COR-L47 (cell line): ENCODE measurements at places on chromosomes 5 and 9.
A peak's percentile ranks its signal among the peaks of the same experiment; 100 is the strongest.

DNA sequence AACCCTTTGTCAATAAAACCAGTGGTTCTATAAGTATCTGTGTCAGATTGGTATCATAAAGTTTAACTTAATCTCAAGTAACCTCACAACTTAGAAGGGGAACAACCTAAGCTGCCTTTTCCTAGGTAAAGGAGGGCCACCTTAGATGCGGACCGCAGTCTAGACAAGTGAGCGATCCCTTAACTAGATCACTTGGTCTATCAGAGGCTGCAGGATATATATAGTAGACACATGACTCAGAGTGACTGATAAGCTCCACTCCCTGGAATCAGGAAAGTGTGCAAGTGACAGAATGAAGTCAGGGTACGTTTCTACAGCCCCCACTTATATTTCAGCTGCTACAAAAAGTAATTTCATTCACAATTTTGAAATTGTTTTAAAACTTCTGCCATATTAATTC is 7.4 kb downstream of the REEP5 start:
- DNase-seq, result no peak

- no peak for DNase-seq
Observed at GRCh38 chr5:108728566-108729241, 19.0 kb upstream of the FER start.

DNA sequence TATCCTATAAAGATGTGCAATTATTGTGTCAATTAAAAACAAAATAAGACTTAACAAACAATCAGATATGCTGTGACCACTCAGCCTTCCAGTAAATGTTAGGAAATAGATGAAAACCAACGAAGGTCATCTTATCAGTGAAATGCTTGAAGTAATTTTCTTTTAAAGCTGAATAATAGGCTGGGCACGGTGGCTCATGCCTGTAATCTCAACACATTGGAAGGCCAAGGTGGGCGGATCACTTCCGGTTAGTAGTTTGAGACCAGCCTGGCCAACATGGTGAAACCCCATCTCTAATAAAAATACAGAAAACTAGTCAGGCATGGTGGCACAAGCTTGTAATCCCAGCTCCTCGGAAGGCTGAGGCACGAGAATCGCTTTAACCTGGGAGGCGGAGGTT is 31.2 kb downstream of the NLN start:
- DNase-seq, result no peak

- DNase-seq, result no peak
Observed at GRCh38 chr5:177096162-177097015, 9.7 kb downstream of the FGFR4 start.

DNA sequence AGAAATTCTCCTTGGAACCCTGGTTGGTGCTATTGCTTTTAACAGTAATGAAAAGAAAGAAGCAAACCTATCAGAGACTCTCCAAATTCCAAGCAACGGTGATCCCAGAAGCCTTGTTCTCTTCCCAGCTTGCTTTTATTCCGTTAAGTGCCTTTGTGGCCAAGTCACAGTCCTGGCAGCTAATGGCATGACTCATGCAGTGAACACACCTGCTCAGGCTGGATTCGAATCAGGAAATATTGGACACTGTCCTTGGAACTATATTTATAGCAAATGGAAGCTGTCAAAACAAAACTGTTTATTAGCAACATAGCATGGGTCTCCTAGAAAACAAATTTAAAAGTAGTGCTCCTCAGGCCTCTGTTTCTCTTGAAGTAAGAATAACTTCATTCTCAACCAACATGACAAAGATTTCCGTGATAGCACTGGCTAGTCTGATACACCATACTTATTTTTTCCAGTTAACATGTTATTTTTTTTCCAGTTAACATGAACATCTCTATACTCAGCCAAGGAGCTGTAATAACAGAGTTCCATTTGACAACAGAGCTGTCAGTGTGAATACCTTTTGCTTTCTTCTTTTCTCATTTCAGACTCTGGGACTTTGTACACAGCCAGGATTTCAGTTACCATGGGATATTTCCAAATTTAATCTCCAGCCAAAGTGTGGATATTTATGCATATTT is 502.4 kb downstream of the GADD45G start:
- DNase-seq, result peak; percentile 73

DNA sequence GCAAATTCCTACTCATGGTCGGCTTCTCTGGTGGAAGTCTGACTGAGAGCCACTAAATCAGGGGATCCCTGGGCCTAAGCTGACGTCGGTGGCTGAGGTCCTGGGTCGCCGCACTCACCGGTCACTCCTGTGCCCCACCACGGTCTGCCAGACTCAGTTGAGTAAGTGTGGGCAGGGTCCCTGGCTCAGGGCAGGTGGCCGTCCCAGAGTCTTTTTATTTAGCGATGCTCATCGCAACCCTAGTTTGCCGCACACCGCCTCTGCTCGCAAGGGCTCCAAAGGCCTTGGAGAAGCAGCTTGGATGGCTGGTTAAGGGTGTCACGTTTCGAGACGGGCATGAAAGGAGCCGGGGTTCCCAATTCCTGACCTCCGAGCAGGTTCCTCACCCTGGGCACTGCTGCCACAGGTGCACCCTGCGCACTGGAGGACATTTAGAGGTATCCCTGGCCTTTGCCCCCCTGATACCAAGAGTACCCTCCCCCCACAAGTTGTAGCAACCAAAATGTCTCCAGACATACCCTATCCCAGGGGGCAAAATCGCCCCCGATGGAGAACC is 59.9 kb downstream of the NSUN2 start:
- DNase-seq, result no peak

DNA sequence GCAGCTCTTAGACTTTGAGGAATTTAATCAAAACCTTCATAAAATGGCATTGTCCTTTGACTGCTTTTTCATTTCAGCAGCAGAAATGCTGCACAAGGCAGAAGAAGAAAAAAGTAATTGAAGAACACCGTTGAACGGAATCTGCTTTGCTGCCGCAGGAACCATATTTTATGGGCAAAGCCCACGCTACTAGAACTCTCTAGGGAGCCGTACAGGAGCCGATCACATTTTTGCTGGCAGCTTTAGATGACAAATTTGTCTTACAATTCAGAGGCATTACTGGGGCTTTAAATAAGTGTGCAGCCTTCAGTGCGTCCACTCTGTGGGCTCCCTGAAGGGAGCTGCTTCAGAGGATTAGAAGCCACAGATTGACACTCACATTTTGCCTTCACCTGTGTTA is 5.4 kb downstream of the CFAP90 start:
- no peak for DNase-seq

GRCh38 chr5:151684690-151685361 is 1.9 kb downstream of the SPARC start:
- no peak for DNase-seq

- DNase-seq, result no peak
Observed at GRCh38 chr5:32116574-32117313, 57.4 kb downstream of the GOLPH3 start.

GRCh38 chr5:103356350-103357091 is 98.0 kb downstream of the MACIR start:
- DNase-seq, result no peak

DNA sequence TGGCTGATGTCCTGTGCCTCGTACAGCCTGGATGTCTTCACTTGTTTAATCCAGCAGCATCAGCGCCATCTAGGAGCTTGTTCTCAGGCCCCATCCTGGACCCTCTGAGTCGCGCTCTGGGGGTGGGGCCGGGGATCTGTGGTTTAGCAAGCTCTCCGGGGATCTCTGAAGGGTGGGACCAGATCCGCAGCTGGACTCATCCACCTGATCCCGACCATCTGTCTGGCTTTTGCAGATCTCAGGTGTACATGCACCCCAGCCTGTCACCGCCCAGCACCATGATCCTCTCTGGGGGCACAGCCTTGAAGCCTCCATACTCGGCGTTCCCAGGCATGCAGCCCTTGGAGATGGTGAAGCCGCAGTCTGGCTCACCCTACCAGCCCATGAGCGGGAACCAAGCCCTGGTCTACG is 15.1 kb upstream of the POMT1 start:
- DNase-seq, result no peak

GRCh38 chr9:106731910-106732309 is 131.1 kb upstream of the ZNF462 start:
- DNase-seq, result peak; percentile 89

GRCh38 chr9:68551191-68551590 is 10.5 kb upstream of the TMEM252 start:
- DNase-seq, result no peak

- DNase-seq, result no peak
Observed at GRCh38 chr9:13146840-13147239, 132.7 kb downstream of the MPDZ start.

DNA sequence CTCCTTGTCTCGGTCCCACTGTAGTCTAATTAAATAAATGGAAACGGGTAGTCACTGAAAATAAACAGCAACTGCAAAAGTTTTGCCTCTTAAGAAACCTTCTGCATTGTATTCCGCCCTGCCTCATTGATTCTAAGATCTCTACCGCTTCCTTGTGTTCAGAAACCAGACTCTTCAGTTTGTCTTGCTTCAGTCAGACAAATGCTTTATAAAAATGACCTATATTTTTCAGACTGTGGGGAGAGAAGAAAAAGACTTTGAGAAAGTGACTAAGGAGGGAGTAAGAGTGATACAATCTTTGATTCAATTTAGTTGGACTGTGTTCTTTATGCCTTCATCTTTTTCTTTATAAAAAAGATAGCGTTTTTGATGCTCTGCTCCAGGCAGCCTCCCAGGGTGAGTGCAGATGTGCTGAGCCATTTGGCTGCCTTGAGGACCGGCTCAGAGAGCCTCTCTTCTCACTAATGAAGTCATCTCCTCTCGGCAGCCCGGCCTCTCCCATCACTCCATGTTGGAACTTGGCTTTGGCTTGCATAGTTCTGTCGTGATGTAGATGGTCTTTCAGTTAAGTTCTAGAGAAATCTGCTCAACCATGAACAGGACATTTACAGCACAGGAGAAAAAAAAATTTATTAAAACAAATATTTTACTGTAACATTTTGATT is 4.0 kb upstream of the VCAN start:
- DNase-seq, result no peak

- DNase-seq, result no peak
Observed at GRCh38 chr9:133425049-133425632, 3.0 kb downstream of the ADAMTS13 start.

DNA sequence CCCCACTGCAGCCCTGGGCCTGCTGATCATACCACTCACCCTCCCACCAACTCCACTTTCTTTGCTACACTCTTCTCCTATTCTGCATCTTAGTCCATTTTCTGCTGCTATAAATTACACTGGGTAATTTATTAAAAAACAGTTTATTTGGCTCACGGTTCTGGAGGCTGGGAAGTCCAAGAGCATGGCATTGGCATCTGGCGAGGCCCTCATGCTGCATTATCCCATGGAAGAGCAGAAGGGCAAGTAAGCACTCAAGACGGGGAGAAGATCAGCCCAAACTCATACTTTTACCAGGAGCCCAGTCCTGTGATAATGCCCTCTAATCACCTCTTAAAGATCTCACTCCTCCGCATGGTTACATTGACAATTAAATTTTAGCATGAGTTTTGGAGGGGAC is 9.4 kb downstream of the GLIPR2 start:
- DNase-seq, result no peak

DNA sequence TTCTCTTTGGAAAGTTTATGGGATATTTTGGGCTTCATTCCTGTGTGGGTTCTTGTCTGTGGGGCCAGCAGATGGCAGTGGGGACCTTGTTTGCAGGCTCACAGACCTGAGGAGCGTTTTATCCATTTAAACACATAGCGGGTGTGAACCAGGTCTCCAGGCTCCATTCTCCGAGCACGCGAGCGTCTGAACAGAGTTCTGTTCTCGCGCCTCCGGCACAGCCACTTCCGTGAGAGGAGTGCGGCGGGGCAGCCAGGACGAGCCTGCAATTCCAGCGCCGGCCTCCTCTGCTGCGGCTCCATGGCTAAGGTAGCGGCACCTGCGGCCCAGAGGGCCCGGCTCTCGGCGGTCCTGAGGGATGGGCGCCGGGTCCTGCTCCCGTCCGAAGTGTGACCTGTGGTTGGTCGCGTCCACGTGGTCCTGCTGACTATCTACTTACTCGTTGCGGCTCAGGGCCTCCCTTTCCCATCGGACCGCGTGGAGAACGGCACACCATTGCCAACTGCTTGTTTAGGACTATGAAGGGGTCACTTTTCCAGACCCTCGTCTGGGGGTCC is 7.3 kb downstream of the NRARP start:
- no peak for DNase-seq

- no peak for DNase-seq
Observed at GRCh38 chr9:113955076-113955752, 79.1 kb downstream of the ZNF618 start.
